ENCODE measurements at places on chromosomes 6 and 20. TPM values are rescaled to one million over a fixed set of nuclear protein-coding genes. Genes with fewer than 3 reads are reported as not detected.

The TTI1 gene
- 10.8 TPM for total RNA-seq

The PBOV1 gene
- not detected for total RNA-seq

The APCDD1L gene
- 22.5 TPM for total RNA-seq

The OOEP gene
- not detected for total RNA-seq

The BICRAL gene
- 9.7 TPM for total RNA-seq

The TRIM26 gene
- total RNA-seq = 36.1 TPM

The CALHM6 gene
- 3.6 TPM for total RNA-seq

The DEF6 gene
- total RNA-seq = 1.1 TPM

The XKR7 gene
- total RNA-seq = not detected

The CGA gene
- not detected for total RNA-seq

The ANKRD66 gene
- not detected for total RNA-seq

The OXT gene
- not detected for total RNA-seq

The GCNT2 gene
- total RNA-seq = 0.67 TPM

The DYNLRB1 gene
- total RNA-seq = 111 TPM

The ACSS1 gene
- 5.5 TPM for total RNA-seq

The VSX1 gene
- total RNA-seq = not detected

The DUSP15 gene
- 11.5 TPM for total RNA-seq

The HLA-F gene
- 6.6 TPM for total RNA-seq

The KHDC1L gene
- not detected for total RNA-seq

The LHFPL5 gene
- total RNA-seq = not detected

The SOX18 gene
- 2.1 TPM for total RNA-seq

The HDGFL1 gene
- not detected for total RNA-seq

Measured in chondrocyte (in vitro differentiated cells).